ENCODE measurements at places on chromosomes 3 and 15.

- DNase-seq = no peak
These were observed 97.4 kb downstream of the DTWD1 start for GRCh38 chr15:49718234-49718633.

DNA sequence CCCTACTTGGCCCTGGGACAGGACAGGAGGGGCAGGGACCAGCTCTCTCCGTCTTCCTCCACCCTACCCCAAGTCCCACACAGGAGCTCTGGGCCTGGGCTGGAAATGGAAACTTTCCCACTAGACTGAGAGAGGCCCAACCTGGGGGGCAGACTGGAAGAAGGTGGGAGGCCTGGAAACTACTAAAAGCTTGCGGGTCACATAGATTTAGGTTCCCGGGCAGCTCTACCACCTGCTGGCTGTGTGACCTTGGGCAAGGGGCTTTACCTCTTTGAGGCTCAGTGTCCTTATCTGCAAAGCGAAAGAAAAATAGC, 49.9 kb upstream of the CCDC174 start:
- no peak for DNase-seq

DNA sequence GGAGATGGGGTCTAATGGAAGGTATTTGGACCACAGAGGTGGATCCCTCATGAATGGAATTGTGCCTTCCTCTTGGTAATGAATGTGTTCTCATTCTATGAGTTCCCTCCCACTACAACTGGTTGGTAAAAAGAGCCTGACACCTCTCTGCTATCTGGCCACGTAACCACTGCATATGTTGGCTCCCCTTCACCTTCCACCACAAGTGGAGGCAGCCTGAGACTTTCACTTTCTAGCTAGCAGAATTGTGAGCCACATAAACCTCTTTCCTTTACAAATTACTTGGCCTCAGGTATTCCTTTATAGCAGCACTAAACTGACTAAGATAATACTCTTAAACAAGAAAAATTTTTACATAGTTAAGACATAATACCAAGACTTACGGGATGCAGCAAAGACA, 155.3 kb downstream of the NR1I2 start:
- DNase-seq = no peak

DNA sequence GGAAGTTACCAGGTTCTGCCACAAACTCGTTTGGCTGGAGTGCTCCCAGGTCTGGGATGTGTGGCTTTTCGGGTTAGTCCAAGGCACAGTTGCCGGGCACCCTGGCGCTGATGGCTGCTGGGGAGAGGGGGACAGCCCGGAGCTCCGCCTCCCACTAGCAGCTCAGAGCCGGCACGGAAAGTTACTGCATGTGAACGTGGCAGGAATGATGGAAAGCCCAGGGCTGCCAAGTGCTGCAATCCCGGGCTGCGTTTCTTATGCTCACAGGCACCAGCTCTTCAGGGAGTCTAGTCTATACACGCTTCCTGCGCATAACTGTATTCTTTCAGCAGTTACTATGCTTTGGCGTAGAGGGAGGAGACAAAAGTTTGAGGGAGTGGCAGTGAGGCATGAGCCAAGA, 141.8 kb upstream of the ICE2 start:
- no peak for DNase-seq

- no peak for DNase-seq
These were observed 37.2 kb downstream of the CCDC54 start for GRCh38 chr3:107414325-107414964.

DNA sequence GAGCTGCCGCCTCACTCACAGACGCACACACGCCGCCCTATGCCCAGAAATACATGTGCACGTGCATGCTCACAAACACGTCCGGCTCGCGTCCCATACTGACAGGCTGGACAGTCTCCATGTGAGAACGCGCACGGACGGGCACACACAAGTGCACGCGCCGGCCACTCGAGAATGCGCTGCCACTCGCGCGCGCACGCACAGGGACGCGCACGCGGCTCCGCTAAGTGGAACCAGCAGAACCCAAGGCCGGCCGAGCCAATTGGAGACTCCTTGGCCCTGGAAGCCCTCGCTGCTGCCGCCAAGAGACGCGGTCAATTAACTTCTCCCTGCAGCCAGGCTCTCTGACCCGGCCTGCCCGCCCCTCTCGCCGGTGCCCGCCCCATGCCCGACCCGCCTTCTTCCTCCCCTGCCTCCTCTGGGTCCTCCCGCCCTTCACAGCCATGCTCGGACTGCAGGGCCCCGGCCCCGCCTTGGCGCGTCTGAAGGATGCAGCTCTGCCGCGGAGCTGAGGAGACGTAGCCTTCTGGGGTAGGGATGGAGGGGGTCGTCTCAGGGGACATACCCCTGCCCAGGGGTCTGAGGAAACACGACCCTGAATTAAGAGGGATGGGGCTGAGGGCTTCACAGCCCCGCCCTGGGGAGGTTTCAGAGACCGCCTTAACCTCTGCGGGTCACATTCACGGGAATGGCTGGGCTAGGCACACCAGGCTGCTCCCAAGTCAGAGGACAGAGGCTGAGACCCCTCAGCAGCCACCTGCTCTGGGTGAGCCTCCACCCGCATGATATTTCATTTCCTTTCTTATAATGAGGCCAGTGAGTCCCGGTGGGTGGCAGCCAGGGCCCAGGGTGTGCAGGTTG, 15.0 kb downstream of the PTH1R start:
- no peak for DNase-seq

DNA sequence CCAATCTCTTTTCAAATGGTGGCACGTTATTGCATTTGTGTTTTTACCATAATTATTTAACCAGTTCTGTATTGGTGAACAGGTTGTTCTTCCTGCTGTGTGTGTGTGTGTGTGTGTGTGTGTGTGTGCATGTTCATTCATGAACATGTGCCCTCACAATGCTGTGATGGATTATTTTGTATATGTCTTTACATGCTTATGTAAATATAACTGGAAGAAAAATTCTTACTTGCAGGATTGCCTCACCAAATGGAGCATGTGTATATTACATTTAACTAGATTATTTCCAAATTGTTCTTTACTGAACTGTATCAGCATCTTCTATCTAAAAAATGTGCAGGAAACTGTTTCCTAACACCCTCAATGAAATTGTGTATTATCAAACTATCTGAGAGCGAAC, 175.2 kb upstream of the ZPLD1 start:
- DNase-seq = no peak

GRCh38 chr3:111283165-111283564, 211.5 kb downstream of the NECTIN3 start:
- no peak for DNase-seq

- DNase-seq = no peak
These were observed 29.8 kb upstream of the ALDH1A3 start for GRCh38 chr15:100849855-100850218.

DNA sequence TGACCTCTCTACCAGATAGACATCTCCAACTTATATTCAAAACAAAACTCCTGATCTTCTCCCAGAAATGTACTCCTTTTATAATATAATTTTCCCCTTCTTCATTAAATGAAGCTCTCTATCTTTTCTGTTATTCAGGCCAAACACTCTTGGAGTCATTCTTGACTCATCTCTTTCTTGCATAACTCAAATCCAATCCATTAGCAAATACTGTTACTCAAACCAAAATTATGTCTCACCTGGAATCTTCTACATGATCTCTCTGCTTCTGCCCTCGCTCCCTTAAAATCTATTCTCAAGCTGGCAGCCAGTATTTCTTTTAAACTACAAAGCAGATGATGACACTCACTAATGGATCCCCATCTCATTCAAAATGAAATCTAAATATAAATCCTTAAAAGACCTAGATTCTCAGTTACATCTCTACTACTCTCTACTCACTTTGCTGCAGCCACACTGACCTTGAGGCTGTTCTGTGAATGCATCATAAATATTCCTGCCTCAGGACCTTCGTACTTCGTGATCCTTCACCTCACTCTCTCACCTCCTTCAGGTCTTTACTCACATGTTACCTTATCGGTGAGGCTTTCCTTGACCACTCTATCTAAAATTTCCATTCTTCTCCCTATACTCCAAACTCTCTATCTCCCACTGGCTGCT, 160.9 kb downstream of the TBC1D5 start:
- no peak for DNase-seq

DNA sequence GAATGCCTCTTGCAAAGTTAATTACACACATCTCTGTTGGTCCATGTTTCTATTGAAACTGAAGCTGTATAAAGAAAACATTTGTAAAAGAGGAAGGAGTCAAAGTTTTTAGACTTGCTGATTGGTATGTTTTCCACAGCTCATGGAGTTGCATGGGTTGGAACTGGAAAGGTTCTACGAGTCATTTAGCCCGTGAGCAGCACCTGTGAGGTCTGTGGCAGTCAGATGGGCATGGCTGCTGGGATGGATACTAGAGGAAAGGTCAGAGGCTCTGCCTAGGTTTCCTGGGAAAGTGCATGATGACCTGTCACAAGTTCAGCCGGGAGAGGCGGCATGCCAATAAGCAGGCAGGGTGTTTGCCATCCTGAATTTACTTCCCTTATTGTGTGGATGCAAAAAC, 155.4 kb downstream of the CACNA1D start:
- DNase-seq = no peak

DNA sequence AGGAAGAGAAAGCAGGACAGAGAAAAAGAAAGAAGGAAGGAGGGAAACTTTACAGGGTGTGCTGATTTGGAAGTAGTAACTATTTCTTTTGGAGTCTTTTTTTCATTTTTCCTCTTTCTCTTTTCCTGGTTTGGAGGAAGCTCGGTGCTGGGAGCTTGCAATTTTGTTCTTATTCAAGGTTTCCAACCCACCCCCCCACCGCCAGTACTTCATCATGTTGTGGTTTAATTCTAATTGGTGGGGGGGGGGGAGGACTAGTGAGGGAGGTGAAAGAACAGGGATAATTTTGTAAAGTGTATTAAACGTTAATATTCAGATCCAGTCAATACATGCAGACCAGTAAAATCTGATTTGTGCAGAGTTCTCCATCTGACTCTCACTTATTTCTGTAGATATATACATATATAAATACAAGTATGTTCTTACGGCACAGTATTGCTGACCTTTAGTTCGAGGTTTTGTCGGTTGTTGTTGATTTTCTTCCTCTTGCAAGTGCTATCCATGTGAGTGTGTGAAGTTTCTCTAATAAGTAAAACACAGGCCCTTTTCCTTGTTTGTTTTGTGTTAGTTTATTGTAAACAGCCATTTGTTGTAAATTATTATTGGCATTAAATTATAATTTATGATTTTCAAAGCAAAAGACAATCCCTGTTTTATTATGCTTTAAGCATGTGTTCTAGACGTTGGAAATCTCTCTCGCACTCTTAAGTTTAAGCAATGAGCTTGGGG, 9.3 kb downstream of the NR2F2 start:
- no peak for DNase-seq

- DNase-seq = no peak
These were observed 17.3 kb upstream of the SAMD7 start for GRCh38 chr3:169894110-169894509.

Data from effector CD8-positive, alpha-beta T cell (primary cell).